Effector memory CD4-positive, alpha-beta T cell (primary cell): ENCODE measurements at places on chromosomes 7 and 10.

DNA sequence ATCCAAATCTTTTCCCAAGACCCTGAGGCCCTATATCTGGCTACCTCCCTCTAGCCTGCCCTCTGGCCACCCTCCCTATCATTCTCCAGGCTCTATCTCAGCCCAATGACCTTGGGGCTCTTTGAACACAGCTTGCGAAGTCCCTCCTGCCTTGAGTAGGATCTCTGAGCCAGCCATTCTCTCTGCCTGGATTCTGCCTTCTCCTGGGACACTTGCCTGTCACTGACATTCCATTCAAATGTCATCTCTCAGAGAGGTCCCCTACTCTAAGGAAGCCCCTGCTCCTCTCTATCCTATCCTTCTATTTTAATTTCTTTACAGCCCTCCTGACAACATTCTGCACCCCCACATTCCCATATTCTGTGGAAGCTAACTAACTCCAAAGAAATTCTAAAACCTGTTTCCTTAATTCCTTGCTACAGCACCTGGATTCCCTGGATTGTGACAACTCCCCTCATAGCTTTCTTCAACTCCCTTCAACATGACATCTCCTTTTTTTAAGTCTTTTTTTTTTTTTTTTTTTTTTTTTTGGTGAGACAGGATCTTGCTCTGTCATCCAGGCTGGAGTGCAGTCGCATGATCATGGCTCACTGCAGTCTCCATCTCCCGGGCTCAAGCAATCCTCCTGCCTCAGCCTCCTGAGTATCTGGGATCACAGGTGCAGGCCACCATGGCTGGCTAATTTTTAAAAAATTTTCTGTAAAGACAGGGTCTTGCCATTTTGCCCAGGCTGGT is 81.0 kb upstream of the ASAH2 start:
- no peak overlapping the region for H3K27ac ChIP-seq
- no peak for DNase-seq
- no peaks in the 10 kb centered on the region for H3K4me1 ChIP-seq
- H3K4me3 ChIP-seq: no peak overlapping the region
- H3K36me3 ChIP-seq: no peaks in the 10 kb centered on the region
- H3K27me3 ChIP-seq: no peaks in the 10 kb centered on the region

DNA sequence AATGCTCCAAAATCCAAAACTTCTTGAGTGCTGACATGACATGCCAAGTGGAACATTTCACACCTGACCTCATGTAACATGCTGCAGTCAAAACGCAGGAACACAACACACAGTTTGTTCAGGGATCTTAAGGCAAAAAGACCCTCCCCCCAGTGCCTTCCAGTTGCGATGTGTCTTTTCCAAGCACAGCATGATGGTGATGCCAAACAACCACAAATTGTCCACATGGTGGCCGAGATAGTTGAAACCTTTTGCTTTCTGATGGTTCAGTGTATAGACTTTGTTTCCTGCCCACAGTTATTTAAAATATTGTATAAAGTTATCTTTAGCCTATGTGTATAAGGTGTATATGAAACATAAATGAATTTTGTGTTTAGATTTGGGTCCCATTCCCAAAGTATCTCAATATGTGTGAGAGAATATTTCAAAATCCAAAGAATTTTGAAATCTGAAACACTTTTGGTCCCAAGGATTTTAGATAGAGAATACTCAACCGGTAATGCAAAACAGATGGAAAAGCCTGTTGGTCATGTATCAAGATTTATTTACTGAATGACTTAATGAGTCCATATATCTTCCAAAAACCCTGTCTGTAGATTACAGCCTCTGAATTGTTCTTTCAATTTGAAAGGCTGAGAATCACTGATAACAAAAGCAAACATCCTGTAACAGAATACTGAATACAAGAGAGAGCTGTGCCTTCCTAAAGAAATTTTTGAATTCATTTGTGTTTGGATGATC is 93.4 kb upstream of the OIT3 start:
- peaks cover 3% of the 10 kb centered on the region for H3K4me1 ChIP-seq
- no peak overlapping the region for H3K4me3 ChIP-seq
- H3K27ac ChIP-seq: no peak overlapping the region
- no peaks in the 10 kb centered on the region for H3K36me3 ChIP-seq

GRCh38 chr7:37141742-37142141 is 306.9 kb downstream of the ELMO1 start:
- peaks cover 3% of the 10 kb centered on the region for H3K36me3 ChIP-seq
- H3K27ac ChIP-seq: no peak overlapping the region
- no peaks in the 10 kb centered on the region for H3K27me3 ChIP-seq
- DNase-seq: no peak
- no peak overlapping the region for H3K4me3 ChIP-seq
- no peaks in the 10 kb centered on the region for H3K4me1 ChIP-seq

GRCh38 chr7:45625067-45625466 is 50.9 kb downstream of the ADCY1 start:
- no peaks in the 10 kb centered on the region for H3K27me3 ChIP-seq
- DNase-seq: no peak
- no peaks in the 10 kb centered on the region for H3K36me3 ChIP-seq
- H3K4me3 ChIP-seq: no peak overlapping the region

DNA sequence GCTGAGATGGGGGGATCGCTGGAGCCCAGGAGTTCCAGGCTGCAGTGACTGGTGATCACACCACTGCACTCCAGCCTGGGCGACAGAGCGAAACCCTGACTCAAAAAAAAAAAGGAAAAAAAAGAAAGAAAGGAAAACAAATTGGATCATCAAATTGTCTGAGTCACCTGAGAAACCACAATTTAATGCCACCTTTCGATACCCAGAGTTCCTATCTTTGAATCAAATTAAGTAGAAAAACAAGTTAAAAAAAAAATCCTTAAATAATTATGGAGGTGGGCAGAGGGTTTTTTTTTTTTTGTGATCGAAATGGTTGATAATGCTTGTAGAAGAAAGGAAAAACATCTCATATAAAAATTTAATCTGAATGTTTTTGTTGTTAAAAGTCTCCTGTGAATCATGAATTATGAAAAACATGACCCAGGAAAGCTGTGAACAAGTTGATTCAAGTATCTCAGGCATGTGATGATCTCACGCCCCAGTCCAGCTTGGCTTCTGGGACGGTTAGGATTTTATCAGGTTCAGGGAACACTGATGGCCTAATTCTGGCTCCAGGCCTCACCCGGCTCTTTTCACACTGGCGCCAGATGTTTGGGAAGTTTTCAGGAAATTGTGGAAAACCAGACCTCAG is 25.3 kb upstream of the CUX1 start:
- no peaks in the 10 kb centered on the region for H3K36me3 ChIP-seq
- H3K4me3 ChIP-seq: no peak overlapping the region
- H3K27ac ChIP-seq: no peak overlapping the region
- no peaks in the 10 kb centered on the region for H3K4me1 ChIP-seq

- H3K4me1 ChIP-seq: no peaks in the 10 kb centered on the region
- no peak for DNase-seq
- H3K36me3 ChIP-seq: no peaks in the 10 kb centered on the region
Measured at GRCh38 chr10:120465138-120465537, 8.1 kb downstream of the PLPP4 start.

- no peaks in the 10 kb centered on the region for H3K27me3 ChIP-seq
- peak overlapping the region; percentile 99 for H3K27ac ChIP-seq
- peaks cover 72% of the 10 kb centered on the region for H3K4me1 ChIP-seq
- no peaks in the 10 kb centered on the region for H3K36me3 ChIP-seq
Measured at GRCh38 chr10:3805791-3806461, 20.9 kb upstream of the KLF6 start.

- no peaks in the 10 kb centered on the region for H3K36me3 ChIP-seq
- H3K27me3 ChIP-seq: no peaks in the 10 kb centered on the region
- no peak overlapping the region for H3K4me3 ChIP-seq
Measured at GRCh38 chr7:135514856-135515255, 5.0 kb upstream of the CNOT4 start.

- no peak overlapping the region for H3K4me3 ChIP-seq
- H3K4me1 ChIP-seq: no peaks in the 10 kb centered on the region
- H3K27me3 ChIP-seq: no peaks in the 10 kb centered on the region
- DNase-seq: no peak
- no peak overlapping the region for H3K27ac ChIP-seq
Measured at GRCh38 chr7:42219447-42219846, 17.6 kb downstream of the GLI3 start.

DNA sequence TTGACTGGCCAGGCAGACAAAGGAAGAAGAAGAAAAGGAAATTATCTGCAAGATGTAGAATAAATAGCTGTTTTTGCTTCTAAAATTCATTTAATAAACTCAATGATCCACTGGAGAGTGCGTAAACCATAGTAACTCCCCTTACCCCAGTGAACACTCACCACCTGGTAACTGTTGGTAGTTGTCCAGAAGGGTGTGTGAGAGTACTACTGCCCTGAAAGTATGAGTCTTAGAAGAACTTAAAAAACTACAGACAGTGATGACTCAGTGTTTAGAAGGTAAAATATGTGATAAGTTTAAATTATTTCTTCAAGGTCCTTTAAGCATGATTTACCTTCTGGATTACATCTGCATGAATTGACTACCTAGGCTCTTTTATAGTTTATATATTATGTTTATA is 53.0 kb upstream of the SEMA3A start:
- no peak overlapping the region for H3K27ac ChIP-seq
- H3K36me3 ChIP-seq: no peaks in the 10 kb centered on the region
- no peak for DNase-seq
- H3K27me3 ChIP-seq: no peaks in the 10 kb centered on the region
- no peak overlapping the region for H3K4me3 ChIP-seq
- H3K4me1 ChIP-seq: no peaks in the 10 kb centered on the region
